Muscle of leg (tissue), 16 donors: ENCODE measurements at places on chromosomes 16 and 17.

DNA sequence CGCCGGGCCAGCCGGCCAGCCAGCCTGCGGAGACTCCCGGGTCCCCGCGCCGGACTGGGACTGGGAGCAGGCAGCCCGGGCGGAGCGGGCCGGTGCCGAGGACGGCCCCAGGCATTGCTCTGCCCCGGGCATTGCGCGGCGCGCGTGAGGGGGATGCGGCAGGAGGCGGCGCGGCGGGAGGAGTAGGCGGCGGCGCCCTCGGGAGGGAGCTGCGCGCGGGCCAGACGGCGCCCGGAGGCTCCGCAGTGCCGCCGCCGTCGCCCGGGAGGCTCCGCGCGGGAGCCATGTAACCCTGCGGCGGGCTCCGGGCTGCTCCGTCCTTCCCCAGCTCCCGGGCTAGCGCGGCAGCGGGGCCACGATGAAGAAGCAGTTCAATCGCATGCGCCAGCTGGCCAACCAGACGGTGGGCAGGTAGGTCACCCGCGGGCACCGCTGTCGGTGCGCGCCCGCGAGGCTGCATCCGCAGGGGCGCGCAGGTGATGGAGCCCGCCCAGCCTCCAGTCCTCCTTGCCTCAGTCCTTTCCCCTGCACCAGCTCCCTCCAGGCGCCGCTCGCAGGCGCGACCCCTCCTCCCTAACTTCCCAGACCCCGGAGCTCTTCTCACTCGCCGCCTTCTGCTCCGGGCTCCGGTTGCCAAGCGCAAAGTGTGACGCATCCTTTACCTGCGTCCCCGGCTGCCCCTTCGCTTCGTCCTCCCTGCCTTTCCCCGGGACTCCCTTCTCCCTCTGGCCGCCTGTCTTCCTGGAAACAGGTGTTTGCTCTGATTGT, at the start of gene ARHGAP44:
ARHGAP44 (plus strand) TSS at position 18 of the 768 bp plus-strand sequence; CDS start at position 359, 341 bp downstream.
- peak within 1 kb of the TSS; percentile 53 for H3K4me3 ChIP-seq
- peaks cover 24% of the 10 kb centered on the region for H3K27me3 ChIP-seq
- H3K36me3 ChIP-seq = no peaks in the 10 kb centered on the region
- H3K27ac ChIP-seq = no peak within 1 kb of the TSS
- peak; percentile 71 for DNase-seq

- H3K4me3 ChIP-seq = no peak overlapping the region
- peaks cover 68% of the 10 kb centered on the region for H3K27me3 ChIP-seq
- no peak overlapping the region for H3K27ac ChIP-seq
- no peaks in the 10 kb centered on the region for H3K36me3 ChIP-seq
- peak; percentile 70 for DNase-seq
Observed at GRCh38 chr16:89049484-89050118, 44.1 kb upstream of the ACSF3 start.

DNA sequence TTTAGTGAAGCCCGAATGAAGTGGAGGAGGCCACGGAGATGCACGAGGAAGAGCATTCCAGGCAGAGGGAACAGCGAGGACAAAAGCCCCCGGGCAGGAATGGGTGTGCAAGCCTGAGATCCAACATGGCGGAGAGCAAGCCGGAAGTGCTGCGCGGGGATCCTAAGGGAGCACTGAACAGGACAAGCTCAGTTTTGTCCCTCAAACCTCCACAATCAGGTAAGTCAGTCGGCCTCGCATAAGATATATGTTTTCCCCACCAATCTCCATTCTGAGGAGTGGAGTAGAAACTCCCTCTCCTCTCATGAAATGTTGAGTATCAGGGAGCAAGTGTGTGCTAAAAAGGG, 32.9 kb upstream of the USP22 start:
- H3K36me3 ChIP-seq = no peaks in the 10 kb centered on the region
- peak overlapping the region; percentile 84 for H3K27ac ChIP-seq
- DNase-seq = no peak
- H3K27me3 ChIP-seq = no peaks in the 10 kb centered on the region
- peak overlapping the region; percentile 29 for H3K4me3 ChIP-seq
- H3K4me1 ChIP-seq = peaks cover 53% of the 10 kb centered on the region

GRCh38 chr16:58393138-58393504, 850 bp downstream of the GINS3 start:
- DNase-seq = no peak
- peaks cover 4% of the 10 kb centered on the region for H3K27me3 ChIP-seq

- H3K4me1 ChIP-seq = no peaks in the 10 kb centered on the region
- peak overlapping the region; percentile 71 for H3K27ac ChIP-seq
- H3K36me3 ChIP-seq = peaks cover 17% of the 10 kb centered on the region
- DNase-seq = peak; percentile 88
- no peak overlapping the region for H3K4me3 ChIP-seq
Observed at GRCh38 chr16:75402159-75402820, 31.0 kb downstream of the CFDP1 start.

DNA sequence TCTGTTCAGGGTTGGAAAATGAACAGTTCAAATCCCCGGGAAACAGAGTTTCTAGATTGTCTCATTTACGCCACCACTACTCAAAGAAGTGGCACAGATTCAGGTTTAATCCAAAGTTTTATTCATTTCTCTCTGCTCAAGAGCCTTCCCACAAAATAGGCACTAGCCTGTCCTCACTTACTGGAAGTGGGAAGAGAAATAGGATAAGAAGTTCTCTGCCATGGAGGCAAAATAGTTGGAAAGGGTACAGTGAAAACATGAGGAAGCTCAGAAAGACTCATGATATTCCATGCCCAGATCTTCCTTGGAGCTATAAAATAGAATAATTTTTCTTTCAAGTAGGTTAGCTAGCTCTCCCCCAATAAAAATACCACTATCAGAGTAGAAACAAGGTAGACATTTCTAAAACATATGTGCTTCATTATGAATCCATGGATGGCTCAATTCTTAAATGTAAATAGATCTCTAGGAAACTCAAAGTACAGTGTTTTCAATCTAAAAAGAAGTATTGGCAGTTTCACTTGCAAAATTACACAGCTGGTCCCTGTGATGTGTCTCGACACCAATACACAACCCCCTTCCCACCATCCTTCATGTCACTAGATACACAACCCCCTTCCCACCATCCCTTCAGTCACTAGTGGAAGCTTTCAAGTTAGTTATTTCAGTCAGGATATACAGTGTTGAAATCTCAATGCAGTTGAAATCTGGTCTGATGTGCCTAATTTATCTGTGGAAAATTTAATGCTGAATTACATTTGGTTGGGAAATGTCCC, 125.8 kb downstream of the TRIM37 start:
- DNase-seq = no peak
- H3K4me1 ChIP-seq = no peaks in the 10 kb centered on the region
- H3K27ac ChIP-seq = no peak overlapping the region
- no peak overlapping the region for H3K4me3 ChIP-seq
- no peaks in the 10 kb centered on the region for H3K27me3 ChIP-seq
- no peaks in the 10 kb centered on the region for H3K36me3 ChIP-seq

DNA sequence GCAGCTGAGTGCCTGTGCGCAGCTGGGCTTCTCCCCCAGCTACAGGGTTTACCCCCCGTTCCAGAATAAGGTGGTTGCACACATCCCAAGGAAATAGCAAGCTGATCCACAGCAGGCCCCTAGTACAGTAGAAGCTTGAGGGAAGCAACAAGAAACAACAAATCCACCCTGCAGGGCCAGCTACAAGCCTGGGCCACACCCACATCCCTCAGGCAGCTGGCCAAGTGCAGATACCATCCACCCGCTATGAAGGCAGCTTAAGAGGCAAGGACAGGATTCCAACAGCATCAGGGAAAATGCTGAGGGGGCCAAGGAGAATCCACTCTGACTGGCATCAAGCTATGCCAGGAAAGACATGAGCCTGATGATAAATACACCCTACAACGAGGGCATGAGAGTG, 66.9 kb upstream of the RCVRN start:
- H3K36me3 ChIP-seq = no peaks in the 10 kb centered on the region
- peak; percentile 84 for DNase-seq
- H3K27ac ChIP-seq = no peak overlapping the region
- no peaks in the 10 kb centered on the region for H3K27me3 ChIP-seq

DNA sequence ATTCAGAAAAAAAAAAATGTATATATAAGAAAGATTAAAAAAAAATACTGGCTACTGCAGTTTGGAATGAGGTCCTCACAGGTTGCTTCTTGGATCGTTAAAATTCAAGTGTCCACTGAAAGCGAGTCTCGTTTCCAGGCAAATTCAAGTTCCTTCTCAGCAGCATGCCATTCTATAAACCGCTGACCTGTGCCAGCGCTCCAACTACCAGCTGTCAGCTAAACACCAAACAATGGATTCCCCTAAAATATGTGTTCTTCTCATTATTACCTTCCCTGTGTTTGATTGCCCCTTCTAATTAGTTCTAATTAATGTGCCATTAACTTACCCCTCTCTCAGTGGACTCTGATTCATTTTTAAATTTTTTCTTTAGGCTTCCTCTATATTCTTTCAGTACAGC, 92.4 kb downstream of the DNAH9 start:
- no peaks in the 10 kb centered on the region for H3K36me3 ChIP-seq
- DNase-seq = no peak
- H3K27me3 ChIP-seq = no peaks in the 10 kb centered on the region
- no peak overlapping the region for H3K27ac ChIP-seq
- H3K4me1 ChIP-seq = no peaks in the 10 kb centered on the region

DNA sequence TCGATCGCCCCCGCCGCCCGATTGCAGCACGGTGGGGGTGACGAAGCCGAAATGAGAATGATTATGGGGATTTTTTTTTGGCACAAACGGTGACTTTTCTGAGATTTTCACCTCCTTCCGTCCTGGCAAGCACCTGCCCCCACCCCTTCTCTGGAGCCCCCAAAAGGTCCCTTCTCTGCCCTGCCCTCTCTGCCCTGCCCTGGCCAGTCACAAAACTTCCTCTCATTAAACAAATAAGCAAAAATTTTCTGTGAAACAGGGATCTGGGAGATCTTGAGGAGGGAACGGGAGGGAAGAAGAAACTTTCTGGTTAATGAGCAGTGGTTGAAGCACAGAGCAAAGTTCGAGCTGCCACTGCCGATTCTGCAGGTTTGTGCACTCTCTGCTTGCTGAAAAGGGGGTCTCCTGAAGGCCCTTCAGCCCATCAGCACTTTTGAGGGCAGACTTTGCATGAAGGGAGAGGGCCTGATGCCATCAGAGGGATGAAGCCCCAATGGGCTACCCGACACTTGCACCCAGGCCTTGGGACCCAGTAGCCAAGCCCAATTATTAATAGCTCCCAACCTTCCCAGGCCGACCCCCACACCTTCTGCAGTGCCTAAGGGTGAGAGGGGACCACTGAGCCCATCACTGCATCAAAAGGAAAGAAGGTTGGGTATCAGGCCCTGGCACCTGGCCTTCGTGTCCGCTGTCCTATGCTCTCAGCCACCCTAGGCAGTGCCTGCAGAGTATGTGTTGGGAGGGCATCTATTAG, 1.0 kb upstream of the HOXB8 start:
- H3K4me1 ChIP-seq = peaks cover 24% of the 10 kb centered on the region
- H3K36me3 ChIP-seq = no peaks in the 10 kb centered on the region
- H3K27ac ChIP-seq = no peak overlapping the region
- no peak for DNase-seq
- H3K27me3 ChIP-seq = peaks cover 100% of the 10 kb centered on the region

DNA sequence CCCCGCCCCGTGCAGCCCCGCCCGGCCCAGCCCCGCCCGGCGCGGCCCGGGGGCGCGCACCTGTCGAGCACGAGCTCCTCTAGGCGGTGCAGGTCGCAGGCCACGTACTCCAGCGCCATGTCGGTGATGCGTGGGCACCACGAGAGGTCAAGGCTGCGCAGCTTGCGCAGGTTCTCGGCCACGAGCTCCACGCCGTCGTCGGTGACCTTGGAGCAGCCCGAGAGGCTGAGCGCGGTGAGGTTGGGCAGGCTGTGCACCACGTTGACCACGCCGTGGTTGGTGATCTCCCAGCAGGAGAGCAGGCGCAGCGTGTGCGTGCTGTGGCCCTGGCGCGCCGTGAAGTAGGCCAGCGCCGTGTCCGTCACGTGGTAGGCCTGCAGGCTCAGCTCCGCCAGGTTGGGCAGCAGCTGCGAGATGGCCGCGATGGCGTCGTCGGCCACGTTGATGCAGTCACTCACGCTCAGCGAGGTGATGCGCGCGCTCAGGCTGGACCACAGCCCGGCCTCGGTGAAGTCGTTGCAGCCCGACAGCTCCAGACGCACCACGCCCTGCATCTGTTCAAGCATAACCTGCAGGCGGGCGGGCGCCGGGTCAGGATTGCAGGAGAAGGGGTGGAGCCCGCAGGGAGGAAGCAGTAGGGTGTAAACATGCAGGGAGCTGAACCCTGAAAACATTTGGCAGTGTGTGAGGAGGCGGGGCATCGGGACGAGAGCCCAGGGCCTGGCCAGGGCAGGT, 5.3 kb upstream of the WDR24 start:
- H3K36me3 ChIP-seq = no peaks in the 10 kb centered on the region
- H3K27ac ChIP-seq = no peak overlapping the region
- DNase-seq = no peak
- peaks cover 84% of the 10 kb centered on the region for H3K27me3 ChIP-seq
- peaks cover 16% of the 10 kb centered on the region for H3K4me1 ChIP-seq
- H3K4me3 ChIP-seq = no peak overlapping the region

GRCh38 chr17:15351478-15351840, 10.1 kb upstream of the TEKT3 start:
- H3K27me3 ChIP-seq = no peaks in the 10 kb centered on the region
- H3K36me3 ChIP-seq = no peaks in the 10 kb centered on the region
- no peak for DNase-seq
- H3K4me3 ChIP-seq = no peak overlapping the region
- no peak overlapping the region for H3K27ac ChIP-seq

GRCh38 chr16:7888411-7888810, 555.8 kb downstream of the RBFOX1 start:
- no peak overlapping the region for H3K27ac ChIP-seq
- no peaks in the 10 kb centered on the region for H3K27me3 ChIP-seq
- DNase-seq = peak; percentile 77
- H3K36me3 ChIP-seq = no peaks in the 10 kb centered on the region
- H3K4me3 ChIP-seq = no peak overlapping the region

GRCh38 chr16:50909831-50910735, 168.2 kb downstream of the CYLD start:
- H3K27ac ChIP-seq = no peak overlapping the region
- H3K27me3 ChIP-seq = peaks cover 8% of the 10 kb centered on the region
- H3K4me3 ChIP-seq = no peak overlapping the region

GRCh38 chr16:14168146-14168545, 97.0 kb downstream of the MRTFB start:
- no peaks in the 10 kb centered on the region for H3K27me3 ChIP-seq
- H3K4me3 ChIP-seq = no peak overlapping the region
- no peaks in the 10 kb centered on the region for H3K4me1 ChIP-seq
- no peaks in the 10 kb centered on the region for H3K36me3 ChIP-seq

- no peaks in the 10 kb centered on the region for H3K4me1 ChIP-seq
- H3K27ac ChIP-seq = no peak overlapping the region
- no peak overlapping the region for H3K4me3 ChIP-seq
Observed at GRCh38 chr16:77116856-77117255, 74.1 kb upstream of the MON1B start.

GRCh38 chr17:8696906-8697305, 47.7 kb downstream of the CCDC42 start:
- H3K4me1 ChIP-seq = peaks cover 34% of the 10 kb centered on the region
- no peak overlapping the region for H3K27ac ChIP-seq
- no peak overlapping the region for H3K4me3 ChIP-seq

GRCh38 chr17:7307686-7308624, 527 bp downstream of the EIF5A start:
- peaks cover 21% of the 10 kb centered on the region for H3K4me1 ChIP-seq
- H3K27me3 ChIP-seq = no peaks in the 10 kb centered on the region
- peak overlapping the region; percentile 88 for H3K4me3 ChIP-seq
- peak overlapping the region; percentile 98 for H3K27ac ChIP-seq

GRCh38 chr16:54847207-54847606, 83.5 kb upstream of the IRX5 start:
- H3K4me1 ChIP-seq = no peaks in the 10 kb centered on the region
- no peaks in the 10 kb centered on the region for H3K27me3 ChIP-seq
- no peak overlapping the region for H3K4me3 ChIP-seq
- no peak for DNase-seq
- no peak overlapping the region for H3K27ac ChIP-seq
- no peaks in the 10 kb centered on the region for H3K36me3 ChIP-seq

- H3K27ac ChIP-seq = no peak within 1 kb of the TSS
- H3K27me3 ChIP-seq = peaks cover 22% of the 10 kb centered on the region
- H3K4me1 ChIP-seq = peaks cover 12% of the 10 kb centered on the region
- no peaks in the 10 kb centered on the region for H3K36me3 ChIP-seq
- peak; percentile 75 for DNase-seq
- peak within 1 kb of the TSS; percentile 64 for H3K4me3 ChIP-seq
Observed at GRCh38 chr17:58755577-58756245, at the start of gene PPM1E. Gene PPM1E, plus strand, starts transcription at chr17:58755854.
